ENCODE measurements at places on chromosomes 4 and X. TPM values are rescaled to one million over a fixed set of nuclear protein-coding genes. Genes with fewer than 3 reads are reported as not detected.

GRCh38 chr4:155434366-155434765 lies 57.6 kb upstream of the MAP9 start:
- no peak for DNase-seq

- no peak for DNase-seq
Observed at GRCh38 chr4:176806778-176807375, 14.2 kb upstream of the VEGFC start.

DNA sequence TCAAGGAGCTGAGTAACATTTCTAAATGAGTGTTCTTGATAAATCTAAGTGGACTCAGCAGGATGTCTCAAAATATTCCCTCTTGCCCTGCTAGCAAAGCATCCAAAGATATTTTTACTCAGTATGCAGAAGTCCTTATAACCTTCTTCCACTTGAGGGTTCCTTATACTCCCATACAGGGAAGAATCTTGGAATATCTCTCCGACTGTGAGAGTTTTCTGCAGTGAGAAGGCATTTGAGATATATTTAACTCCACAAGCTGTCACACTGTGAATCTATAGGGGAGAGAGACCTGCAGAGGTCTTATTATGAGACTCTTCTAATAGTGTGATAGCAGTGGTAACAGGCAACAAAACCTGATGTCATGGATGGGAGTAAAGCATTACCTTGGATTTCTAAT lies 1034.5 kb upstream of the PABPC4L start:
- no peak for DNase-seq

PCDH19 gene
- total RNA-seq, result not detected

ZNF711 gene
- 7.0 TPM for total RNA-seq

DNA sequence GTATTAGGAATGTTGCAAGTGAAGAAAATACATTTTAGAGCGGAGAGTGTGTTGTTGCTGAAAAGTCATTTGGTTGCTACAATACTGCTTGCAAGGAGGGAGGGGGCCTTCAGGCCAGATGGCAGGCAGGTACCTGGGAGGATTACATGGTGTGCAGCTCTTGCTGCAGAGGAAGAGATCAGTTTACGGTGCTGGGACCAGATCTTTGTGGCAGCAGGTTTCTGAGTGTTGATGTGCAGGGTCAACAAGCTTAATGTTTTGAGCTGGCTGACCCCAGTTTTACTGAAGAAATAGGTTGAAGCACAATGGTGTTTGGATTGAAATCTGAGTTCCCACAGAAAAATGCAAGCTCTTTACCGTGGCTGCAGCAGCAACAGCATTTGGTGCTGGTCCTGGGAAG lies 96.4 kb upstream of the DDIT4L start:
- no peak for DNase-seq

DNA sequence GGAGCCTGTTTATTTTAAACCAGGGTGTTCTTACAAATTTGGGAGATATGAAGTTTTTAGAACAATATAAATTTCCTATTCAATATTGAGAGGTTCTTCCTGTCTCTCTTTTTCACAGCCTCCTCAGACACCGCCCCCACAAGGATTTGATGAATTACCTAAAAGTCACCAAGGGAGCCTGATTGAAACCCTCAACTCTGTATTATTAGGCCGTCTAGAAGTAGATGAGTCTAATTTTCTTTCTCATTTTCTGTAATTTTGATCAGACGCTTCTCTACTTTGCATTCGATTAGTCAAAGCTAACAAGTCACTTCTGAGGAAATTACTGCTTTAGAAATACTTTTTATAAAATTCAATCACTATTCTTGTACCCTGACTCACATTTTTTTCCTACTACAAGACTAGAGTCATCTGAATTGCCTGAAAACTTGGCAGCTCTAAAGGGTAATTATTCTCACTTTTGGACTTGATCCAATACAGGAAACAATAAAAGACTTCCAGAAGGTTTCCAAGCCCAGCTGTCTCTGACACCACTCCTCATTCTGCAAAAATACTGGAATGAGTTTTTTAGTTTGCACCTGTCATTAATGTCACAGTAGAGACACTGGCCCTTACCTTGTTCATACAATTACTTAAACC lies 111.2 kb downstream of the ELOVL6 start:
- no peak for DNase-seq

GRCh38 chrX:51857159-51857733 lies 36.2 kb upstream of the MAGED1 start:
- DNase-seq, result no peak

- no peak for DNase-seq
Observed at GRCh38 chr4:83905952-83906351, 370.0 kb downstream of the GPAT3 start.

DNA sequence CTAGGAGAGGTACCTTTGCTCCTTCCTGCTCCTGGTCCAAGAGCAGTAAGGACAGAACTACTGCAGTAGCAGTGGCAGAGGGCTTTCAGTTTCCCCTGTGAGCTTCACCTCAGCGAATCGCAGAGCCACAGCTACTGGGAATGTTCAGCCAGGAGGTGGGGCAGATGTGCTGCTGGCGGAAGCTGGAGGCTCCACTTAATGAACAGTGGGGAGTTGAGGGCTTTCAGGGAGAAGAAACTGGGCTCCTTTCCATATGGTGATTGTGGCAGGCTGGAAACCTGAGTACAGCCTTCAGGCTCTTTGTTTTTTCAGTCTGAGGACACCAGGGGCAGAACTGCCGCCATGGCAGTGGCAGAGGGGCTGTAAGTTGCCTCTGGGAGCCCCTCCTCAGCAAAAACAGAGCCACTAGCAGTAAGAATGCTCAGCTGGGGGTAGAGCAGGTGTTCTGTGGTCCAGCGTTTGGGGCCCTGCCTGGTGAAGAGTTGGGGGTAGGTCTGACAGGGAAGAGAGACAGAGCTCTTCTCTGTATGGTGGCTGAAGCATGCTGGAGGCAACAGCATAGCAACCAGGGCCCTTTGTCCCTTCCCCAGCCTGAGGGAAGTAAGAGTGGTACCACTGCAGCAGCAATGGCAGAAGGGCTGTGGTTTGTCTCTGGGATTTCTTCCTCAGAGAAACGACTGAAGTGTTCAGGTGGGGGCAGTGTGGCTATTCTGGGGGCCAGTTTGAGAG lies 106.0 kb upstream of the GRXCR1 start:
- DNase-seq, result no peak

GRCh38 chr4:142473218-142473959 lies 372.7 kb downstream of the INPP4B start:
- DNase-seq, result no peak

SORCS2 gene
- total RNA-seq, result not detected

DNA sequence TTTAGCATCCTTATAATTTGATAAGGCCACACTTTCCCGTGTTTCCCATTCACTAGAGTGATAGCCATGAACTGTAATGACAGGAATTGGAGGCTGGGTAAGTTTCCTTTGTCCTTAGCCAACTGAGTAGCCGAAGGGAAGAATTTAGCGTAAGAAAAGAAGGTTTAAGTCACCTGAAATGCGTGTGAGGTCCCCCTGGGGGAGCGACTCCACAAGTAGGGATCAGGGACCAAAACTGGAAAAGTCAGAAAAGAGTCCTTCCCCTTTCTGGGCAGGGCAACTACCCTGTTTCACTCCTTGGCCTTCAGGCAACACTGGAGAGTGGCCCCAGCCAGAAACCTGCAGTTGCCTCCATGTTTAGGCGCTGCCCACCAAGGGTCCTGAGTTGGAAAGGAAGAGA lies 81.6 kb upstream of the MED14 start:
- DNase-seq, result no peak

GRCh38 chr4:38333219-38333618 lies 330.8 kb upstream of the KLF3 start:
- DNase-seq, result no peak

- peak; percentile 16 for DNase-seq
Observed at GRCh38 chr4:87838890-87839591, 6.3 kb downstream of the MEPE start.

SLITRK4 gene
- not detected for total RNA-seq

MXRA5 gene
- total RNA-seq, result not detected

GRCh38 chr4:152081024-152081423 lies 320.2 kb upstream of the GATB start:
- DNase-seq, result no peak

GRCh38 chr4:70704931-70705182 lies 16.5 kb downstream of the UTP3 start:
- DNase-seq, result no peak
